ENCODE measurements at places on chromosomes 1 and 21. TPM values are rescaled to one million over a fixed set of nuclear protein-coding genes. Genes with fewer than 3 reads are reported as not detected.

GRCh38 chr21:44377201-44377921, 23.9 kb downstream of the TRPM2 start:
- peaks cover 10% of the 10 kb centered on the region for H3K4me1 ChIP-seq
- DNase-seq = no peak
- H3K36me3 ChIP-seq = peaks cover 4% of the 10 kb centered on the region
- H3K4me3 ChIP-seq = no peak overlapping the region

- H3K36me3 ChIP-seq = no peaks in the 10 kb centered on the region
- H3K27me3 ChIP-seq = peaks cover 22% of the 10 kb centered on the region
- DNase-seq = no peak
- peaks cover 24% of the 10 kb centered on the region for H3K4me1 ChIP-seq
Observed at GRCh38 chr1:221878134-221878533, 136.2 kb upstream of the DUSP10 start.

- no peak overlapping the region for H3K4me3 ChIP-seq
- no peaks in the 10 kb centered on the region for H3K36me3 ChIP-seq
- H3K27me3 ChIP-seq = peaks cover 31% of the 10 kb centered on the region
- no peak overlapping the region for H3K27ac ChIP-seq
Observed at GRCh38 chr1:178664278-178664677, 60.8 kb upstream of the RALGPS2 start.

AKR7A3 gene
- total RNA-seq = 0.35 TPM
